ENCODE measurements at places on chromosomes 2 and 18.

- DNase-seq = no peak
These were observed 89.5 kb downstream of the STK39 start for GRCh38 chr2:168157926-168158325.

DNA sequence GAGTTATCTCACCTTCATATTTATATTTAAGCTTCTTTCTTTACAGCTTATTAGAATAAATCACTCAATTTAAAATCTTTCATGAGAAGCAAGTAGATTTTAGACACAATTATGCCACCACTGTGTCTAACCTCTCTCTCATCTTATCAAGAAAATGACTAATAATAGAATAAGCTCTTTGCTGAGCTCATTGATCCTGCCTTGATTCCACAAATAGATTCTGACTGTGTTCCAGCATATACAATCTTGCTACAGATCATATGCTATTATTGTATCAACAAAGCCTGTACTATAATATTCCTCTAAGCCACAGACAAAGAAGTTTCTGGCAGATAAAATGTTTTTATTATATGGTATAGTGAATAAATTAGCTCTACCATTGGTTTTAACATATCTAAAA, 168.7 kb upstream of the GULP1 start:
- DNase-seq = no peak

DNA sequence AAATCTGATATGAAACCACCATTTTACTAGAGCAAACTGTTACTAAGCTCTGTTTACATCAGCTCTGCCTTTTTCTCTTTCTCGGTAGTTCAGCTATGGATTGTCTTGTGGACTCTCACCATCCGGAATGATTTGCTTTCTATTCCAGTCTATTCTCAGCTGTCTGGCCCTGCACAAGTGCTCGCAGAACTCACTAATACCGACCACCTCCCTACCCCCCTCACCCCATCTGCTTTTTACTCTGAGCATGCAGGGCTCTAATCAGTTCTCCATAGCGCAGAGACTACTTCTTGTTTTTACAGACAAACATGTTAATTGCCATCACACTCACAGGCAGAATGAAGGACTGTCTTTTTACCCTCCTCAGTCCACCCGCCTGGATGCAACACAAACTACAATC, 180.7 kb upstream of the POU3F3 start:
- no peak for DNase-seq

- DNase-seq = no peak
These were observed 14.8 kb upstream of the INHBB start for GRCh38 chr2:120330946-120331822.

DNA sequence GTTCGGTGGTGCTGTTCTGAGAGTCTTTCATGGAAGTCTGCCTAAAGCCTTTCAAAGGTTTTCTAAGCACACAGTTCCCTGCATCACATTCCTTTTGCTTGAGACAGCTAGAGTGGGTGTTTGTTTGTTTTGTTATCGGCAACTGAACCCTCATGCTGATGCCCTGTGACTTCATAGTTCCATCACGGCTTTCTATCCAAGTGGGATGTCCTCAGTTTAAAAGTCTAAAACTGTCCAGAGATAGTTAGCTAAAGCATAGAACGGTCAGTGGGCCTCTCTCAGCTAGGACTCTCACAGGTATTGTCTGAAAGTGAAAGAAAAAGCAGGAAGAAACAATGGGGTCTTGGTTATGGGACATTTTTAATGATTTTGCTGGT, 337.3 kb downstream of the OSR1 start:
- DNase-seq = no peak

GRCh38 chr2:26126074-26126473, 46.8 kb upstream of the GAREM2 start:
- DNase-seq = no peak

All from stimulated activated CD4-positive, alpha-beta T cell treated with anti-CD3 and anti-CD28 coated beads, Interleukin-4, amount 100 ng/mL, for 1 hour (primary cell).